ENCODE measurements at places on chromosomes 1 and 21.

- no peak for DNase-seq
Measured at GRCh38 chr1:94754570-94754969, 65.6 kb upstream of the SLC44A3 start.

- DNase-seq = no peak
Measured at GRCh38 chr1:85607921-85608265, 27.3 kb downstream of the CCN1 start.

DNA sequence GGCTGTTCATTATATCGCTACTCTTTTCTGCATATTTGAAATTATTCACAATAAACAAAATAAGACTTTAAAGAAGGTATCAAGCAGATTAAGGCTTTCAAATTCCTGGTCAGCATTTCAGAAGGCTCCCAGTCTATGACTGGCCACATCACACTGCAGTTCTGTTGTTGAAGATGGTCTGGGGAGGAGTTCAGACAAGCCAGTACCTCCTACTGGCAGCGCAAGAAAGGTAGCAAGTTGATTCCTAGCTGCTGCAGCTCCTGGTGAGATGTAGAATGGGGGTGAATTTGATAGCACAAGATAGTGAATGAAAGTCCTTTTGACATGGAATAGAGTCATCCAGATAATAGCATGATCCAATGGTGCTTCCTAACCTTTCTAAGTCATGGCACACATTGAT, 88.2 kb upstream of the BEND5 start:
- no peak for DNase-seq

GRCh38 chr1:3307359-3307758, 147.1 kb upstream of the ARHGEF16 start:
- no peak for DNase-seq

- no peak for DNase-seq
Measured at GRCh38 chr1:239233626-239234025, 152.7 kb upstream of the CHRM3 start.

- DNase-seq = no peak
Measured at GRCh38 chr1:216261631-216262030, 161.6 kb downstream of the USH2A start.

- no peak for DNase-seq
Measured at GRCh38 chr1:226624526-226624925, 76.0 kb downstream of the STUM start.

GRCh38 chr1:167328816-167329483, 108.3 kb downstream of the POU2F1 start:
- no peak for DNase-seq

DNA sequence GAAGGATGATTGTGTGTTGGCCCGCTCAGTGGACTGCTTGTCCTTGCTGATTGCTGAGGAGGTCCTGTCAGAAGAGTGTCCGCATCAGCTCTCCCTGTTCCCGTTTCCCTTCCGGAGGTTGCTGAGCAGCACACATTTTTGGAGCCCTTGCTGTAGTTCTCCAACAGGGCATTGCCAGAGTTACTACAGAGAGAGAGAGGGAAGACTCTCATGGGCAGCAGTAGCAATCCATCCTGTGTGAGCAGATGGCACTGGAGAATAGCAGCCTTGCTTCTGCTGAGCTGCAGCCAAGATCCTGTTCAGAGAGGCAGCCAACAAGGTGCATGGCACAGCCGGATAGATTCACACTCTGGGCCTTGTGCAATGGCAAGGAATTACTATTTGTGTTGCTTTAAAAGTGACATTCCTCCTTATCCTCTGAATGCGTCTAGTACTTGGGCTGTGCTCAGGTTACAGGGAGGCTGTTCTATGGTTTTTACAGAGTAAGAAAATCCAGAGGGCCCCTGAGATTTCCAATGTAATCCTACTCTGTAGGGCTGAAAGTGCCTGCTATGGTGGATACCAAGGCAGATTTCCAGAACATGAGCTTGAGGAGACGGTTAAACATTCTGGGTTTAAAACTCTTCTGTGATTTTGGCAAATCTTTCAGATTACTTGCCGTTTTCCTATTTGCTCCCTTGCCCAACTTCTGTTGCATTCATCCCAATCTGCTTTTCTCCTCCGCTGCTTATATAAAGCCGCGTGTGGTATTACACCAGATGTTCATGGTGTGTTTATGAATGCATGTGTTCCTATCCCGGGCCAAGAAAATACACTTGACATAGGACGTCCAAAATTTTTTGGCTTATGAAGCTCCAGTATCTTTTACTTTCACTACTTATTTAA, 27.4 kb downstream of the AK4 start:
- no peak for DNase-seq

DNA sequence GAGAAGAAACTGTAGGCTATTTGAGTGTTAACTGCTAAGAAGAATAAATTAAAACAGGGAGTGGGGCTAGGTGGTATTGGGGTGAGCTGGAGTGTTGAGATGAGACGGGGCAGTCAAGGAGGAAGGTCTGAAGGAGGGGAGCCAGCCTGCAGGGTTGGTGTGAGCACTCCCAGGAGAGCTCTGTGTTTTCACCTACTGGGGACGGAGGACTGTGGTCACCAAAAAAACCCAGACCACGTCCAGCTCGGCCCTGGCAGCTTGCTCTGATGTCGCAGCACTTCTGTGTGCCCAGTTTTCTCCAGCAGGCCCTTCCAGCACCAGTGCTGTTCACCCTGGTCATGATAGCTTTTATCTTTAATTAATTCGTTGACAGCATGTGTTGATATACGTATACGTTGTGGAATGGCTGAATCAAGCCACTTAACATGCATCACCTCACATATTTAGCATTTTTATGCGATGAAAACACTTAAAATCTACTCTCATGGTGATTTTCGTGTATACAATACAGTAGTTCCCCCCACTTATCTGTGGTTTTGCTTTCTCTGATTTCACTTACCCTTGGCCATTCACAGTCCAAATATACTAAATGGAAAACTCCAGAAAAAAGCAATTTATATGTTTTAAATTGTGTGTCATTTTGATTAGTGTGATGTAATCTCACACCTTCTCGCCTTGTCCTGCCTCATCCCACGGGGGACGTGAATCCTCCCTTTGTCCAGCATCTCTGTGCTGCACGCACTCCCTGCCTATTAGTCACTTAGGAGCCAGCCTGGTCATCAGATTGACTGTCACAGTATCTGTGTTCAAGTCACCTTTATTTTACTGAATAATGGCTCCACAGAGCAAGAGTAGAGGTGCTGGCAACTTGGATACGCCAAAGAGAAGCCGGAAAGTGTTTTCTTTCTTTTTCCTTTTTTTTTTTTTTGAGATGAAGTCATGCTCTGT, 12.3 kb downstream of the FAM3B start:
- no peak for DNase-seq

- no peak for DNase-seq
Measured at GRCh38 chr1:151157067-151157531, 650 bp downstream of the TNFAIP8L2 start.

DNA sequence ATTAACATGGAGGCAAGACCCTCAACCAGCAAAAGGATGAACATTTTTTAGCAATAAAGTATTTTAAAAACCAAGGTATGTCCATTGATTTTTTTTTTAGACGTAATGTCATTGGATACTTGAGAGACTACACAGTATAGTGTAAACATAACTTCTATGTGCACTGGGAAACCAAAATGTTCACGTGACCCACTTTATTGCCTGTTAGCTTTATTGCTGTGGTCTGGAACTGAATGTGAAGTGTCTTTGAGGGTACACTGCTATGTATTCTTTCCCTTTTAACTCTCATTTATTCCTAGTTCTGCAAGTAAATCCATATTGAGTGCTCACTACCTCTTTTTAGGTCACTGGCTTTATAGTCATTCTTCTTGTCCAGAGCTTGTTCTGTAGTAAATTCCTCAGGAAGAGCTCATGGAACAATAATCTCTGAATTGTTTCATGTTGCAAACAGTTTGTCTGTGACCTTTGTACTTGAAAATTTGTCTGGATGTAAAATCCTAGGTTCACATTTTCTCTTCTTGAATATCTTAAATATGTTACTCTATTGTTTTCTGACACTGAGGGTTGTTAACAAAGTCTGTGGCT, 20.6 kb downstream of the ABCD3 start:
- DNase-seq = no peak

DNA sequence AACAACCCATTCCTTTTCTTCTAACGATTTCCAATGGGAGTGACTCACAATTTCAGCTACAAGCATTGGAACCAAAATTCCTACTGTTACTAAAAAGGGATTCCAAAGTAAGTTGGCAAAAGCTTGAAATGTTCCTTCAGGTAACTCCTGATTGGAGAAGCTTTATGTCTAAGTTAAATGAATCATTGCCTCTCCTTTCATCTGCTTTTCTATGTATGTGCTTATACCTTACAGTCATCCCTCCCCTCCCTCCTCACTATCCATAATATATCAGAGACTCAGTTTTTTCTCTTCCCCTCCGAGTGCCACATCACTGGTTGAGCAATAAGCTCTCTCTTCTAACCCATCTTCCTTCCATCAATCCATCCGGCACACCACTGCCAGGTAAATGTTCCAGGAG, 86.8 kb downstream of the TIAM1 start:
- DNase-seq = no peak

GRCh38 chr21:41877901-41878830, 978 bp downstream of the PRDM15 start:
- DNase-seq = no peak

- no peak for DNase-seq
Measured at GRCh38 chr21:46221664-46222435, 6.7 kb downstream of the LSS start.

Measured in NCI-H1092 (cell line).